NCI-H2171 treated with DMSO at 0.1 percent for 48 hours (cell line): ENCODE measurements at places on chromosomes 7 and 10.

- DNase-seq = no peak
Observed at GRCh38 chr10:98380493-98381339, 34.3 kb downstream of the PYROXD2 start.

DNA sequence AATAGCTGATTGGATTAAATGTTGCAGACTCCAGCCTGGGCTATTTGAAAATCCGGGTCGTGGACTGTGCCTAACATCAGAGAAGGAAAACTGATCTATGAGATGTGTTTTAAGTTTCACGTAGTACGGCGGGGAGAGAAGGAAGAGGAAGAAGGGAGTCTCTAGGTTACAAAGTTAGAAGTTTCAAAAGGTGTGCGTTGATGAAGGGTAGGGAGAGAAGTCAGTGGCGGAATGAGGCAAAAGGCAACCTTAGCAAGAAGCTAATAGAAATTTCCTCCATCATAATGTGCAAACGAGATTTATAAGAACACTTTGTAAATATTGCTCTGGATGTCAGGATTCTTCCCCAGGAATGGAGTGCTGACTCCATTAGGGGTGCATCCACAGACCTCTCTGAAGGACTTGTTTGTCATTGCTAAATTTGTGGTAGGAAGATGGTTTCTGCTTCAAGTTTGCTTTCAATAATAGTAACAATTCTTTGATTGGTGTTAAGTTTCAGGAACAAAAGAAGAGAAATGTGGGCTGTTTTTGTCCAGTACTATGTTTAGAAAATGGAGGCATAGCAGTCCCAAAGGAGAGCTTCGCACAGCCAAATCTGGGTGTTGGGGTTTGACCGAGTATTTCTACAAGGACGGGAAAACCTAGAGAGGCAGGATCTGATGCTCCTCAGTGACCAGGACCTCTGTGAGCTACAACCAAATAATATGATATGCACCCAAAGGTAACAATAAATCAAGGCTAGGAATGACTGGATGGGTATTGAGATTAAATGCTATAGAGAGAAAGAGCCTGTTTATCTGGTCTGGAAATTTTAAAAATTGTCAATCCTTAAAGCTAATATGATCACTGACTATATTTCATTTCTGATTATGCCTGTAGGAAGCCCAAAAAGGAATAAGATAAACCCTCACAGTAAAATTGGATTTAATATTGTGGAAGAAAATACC, 8.2 kb downstream of the TWIST1 start:
- no peak for DNase-seq

- no peak for DNase-seq
Observed at GRCh38 chr10:114678820-114679219, 20.7 kb upstream of the ABLIM1 start.

DNA sequence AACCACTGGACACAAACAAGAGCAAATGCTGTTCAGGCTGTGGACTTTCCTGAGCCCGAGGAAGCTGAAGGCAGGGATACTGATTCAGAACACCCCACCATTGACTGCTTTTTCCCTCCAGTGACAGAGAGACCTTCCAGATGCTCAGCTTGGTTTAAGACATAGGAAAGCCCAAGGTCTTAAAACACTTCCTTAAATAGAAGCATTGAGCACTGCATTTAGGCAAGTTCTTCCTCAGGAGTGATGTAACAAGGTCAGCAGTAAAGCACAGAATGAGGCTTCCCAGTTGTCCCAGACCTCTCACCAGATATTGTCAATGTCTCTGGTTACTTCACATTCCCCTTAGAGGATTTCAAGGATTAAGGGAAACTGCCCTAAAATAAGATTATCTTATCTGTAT, 19.6 kb upstream of the CDCA7L start:
- DNase-seq = no peak

DNA sequence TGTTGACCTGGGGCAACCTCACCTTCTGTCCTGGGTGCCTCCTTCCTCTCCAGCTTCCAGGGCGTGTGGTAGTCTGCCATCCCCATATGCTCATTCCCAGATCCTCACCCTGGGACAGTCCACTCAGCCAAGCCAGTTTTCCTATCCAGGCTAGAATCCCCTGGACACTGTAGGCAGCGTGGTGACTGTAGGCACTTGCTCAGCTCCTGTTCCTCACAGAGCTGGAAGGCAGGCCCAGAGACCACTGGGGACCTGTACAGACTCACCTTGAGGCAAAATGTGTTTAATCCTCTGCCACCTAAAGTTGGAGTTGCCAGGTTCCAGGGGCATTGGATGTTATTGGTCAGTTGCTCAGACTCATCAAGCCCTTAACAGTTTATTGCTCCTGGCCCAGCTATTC, 2.4 kb upstream of the GRID1 start:
- DNase-seq = no peak
